ENCODE measurements at places on chromosomes 16 and 17.

- no peak for DNase-seq
Measured at GRCh38 chr17:67124450-67125148, 80.2 kb downstream of the CACNG1 start.

DNA sequence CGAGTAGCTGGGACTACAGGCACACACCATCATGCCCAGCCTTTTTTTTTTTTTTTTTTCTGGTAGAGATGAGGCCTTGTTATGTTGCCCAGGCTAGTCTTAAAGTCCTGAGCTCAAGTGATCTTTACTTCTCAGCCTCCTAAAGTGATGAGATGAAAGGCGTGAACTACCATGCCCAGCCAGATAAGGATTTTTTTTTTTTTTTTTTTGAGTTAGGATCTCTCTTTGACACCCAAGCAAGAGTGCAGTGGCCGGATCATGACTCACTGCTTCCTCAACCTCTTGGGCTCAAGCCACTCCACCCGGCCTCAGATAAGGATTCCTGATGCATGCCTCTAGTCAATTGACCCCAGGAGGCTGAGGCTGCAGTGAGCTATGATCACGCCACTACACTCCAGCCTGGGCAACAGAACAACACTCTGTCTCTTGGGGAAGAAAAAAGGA is 11.2 kb upstream of the PLEKHG4 start:
- no peak for DNase-seq

DNA sequence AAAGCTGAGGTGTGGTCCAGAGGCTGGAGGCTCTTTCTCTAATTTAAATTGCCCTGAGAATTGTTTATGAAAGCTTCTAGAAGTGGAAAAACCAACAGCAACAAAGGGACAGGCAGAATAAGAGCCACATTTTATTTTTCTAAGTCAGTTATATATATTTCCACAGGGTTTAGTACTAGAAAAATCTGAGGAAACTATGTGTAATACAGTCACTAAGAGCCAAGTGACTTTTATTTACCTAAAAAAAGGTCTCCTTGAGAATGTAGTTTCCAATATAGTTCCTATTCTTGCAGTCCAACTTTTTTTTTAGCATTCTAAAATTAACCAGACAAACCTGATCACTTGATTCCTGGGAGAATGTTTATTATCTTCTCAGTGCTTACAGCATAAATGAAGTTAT is 296.6 kb upstream of the MYOCD start:
- no peak for DNase-seq

- DNase-seq, result no peak
Measured at GRCh38 chr17:17025621-17026020, 16.6 kb upstream of the MPRIP start.

DNA sequence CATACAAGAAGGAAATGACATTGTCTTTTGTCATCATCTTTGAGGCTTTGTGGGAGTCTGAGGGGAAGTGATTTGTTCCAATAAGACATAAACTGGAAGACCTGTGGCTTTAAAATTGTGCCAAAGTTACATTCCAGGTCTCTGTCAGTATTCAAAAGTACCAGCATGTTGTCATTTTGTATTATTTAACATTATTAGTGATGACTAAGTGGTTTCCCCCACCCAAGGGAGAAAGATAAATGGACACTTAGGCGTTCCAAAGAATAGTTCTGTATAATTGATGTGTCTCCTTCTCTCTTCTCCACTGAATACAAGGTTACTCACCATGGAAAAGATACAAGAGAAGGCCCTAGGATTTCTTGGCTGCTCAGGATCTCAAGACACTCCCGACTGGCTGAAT is 3.8 kb downstream of the CFAP97D1 start:
- no peak for DNase-seq

- no peak for DNase-seq
Measured at GRCh38 chr17:20040216-20040615, 31.1 kb downstream of the SPECC1 start.

DNA sequence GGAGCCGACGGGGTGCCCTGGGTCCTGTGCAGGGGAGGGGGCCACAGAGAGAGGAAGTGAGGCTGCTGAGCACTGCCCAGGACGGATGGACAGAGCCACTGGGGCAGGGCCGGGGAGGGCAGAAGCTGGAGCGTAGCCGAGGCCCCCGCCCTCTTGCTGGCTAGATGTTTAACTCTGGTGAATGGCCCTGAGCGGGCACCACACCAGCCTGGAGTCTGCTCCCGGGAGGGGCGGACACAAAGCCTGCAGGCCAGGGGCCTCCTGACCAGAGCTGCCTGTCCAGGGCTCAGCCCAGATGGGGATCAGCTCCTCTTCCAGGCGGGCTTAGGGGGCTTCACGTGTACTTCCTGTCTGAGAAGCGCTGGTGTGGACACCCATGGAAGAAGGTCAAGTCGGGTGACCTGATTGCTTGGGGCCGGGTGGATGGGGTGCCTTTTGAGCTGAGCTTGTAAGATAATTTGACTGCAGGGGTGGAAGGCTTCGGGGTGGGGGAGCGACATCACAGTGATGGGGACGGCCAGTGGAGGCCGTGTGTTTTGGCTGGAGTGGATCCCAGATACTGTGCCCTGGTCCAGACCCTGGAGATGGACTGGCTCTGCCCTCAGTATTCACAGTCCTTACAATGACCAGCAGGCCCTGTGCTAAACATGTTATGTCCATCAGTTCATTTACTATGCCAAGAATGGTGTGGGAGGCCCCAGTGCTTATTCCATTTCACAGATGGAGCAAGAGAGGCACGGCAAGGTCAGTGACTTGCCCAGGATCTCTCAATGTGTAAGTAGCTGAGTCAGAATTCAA is 33.7 kb upstream of the CIBAR2 start:
- no peak for DNase-seq

Data from iPS-NIHi11 (cell line).